ENCODE measurements at places on chromosomes 5 and 9.

GRCh38 chr5:110361471-110361870 is 365.0 kb downstream of the TMEM232 start:
- peak; percentile 78 for DNase-seq

GRCh38 chr5:172420235-172420939 is 33.9 kb downstream of the SH3PXD2B start:
- DNase-seq, result no peak

DNA sequence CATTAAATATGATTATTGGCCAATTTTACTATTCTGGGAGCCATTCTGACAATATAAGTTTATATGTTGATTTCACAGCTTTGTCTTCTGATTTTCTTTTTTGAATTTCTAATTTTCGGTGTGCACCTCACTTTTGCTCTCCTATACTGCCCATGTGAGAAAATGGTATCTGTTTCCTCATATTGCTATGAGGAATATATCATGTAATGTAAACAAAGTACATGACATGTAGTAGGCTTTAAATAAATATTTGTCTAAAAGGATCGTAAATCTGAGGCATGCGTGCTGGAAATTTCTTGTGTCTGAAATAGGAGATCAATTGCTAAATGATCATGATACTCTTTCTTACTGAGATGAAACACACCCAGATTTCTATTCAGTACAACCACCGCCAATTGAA is 119.9 kb downstream of the ZDHHC21 start:
- no peak for DNase-seq

- no peak for DNase-seq
Observed at GRCh38 chr5:16345454-16345853, 120.1 kb downstream of the ZNF622 start.

DNA sequence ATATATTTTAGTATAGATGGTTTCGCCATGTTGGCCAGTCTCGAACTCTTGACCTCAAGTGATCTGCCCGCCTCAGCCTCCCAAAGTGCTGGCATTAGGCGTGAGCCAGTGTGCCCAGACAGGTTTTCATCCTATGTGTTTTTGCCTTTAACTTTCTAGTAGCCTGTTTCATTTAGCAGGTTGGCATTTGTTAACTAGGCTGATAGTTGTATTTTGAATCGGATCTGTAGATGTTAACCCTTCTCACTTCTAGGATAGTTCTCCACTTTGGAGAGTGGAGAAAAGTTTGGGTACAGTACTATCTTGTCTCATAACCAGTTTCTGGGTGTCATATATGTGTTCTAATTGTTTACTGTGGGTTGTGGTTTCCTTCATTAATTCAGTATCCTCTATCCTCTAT is 7.3 kb upstream of the FGF18 start:
- no peak for DNase-seq

DNA sequence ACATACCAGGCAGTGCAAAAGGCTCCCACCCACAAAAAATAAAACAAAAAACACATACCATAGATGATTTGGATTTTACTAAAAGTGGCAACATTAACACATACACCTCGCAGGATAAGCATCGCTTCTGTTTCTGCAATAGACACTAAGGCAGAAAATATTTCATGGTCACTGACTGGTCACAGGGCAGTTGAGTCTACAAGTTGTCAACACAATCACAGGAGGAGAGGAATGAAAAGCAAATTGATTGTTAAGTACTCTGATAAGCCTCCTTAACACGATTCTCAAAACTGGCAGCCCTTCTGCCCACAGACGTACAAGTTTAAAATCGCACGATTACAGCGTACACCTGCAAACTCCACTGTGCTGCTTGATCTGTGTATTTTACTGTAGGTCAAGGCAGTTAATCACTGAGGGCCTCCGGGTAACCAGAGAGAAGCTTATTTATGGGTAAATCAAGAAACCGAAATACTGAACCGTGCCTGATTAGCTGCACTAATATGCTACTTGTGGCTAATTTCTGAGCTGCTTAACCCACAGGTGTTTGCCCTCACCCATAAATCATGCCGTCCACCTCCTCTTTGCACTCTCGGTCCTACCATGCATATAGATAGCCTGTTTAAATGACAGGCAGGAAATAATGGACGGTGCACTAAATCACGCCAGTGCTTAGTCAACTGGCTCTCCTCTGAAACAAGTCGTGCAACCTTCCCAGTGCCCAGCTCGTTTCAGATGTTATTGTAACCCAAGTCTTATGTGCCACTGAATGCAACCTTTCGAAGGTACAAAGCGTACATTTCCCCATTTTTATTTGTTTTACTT is 659.4 kb upstream of the ADAMTS16 start:
- peak; percentile 13 for DNase-seq

DNA sequence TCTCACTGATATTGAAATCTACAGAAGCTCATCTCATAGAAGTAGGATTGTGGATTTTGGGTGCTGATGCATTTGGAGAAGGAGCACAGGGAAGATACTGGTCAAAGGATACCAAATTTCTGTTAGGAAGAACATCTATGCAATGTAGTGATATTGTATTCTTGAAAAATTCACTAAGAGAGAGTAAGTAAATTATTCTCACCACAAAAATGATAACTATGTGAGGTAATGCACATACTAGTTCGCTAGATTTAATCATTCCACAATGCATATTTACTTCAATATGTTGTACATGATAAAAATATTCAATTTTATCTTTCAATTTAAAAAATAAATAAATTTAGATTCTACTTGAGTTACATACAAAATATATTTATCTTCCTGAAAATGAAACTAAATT is 2040.5 kb upstream of the C9orf72 start:
- no peak for DNase-seq

- DNase-seq, result peak; percentile 63
Observed at GRCh38 chr9:69122082-69122548, 52.0 kb upstream of the TJP2 start.

DNA sequence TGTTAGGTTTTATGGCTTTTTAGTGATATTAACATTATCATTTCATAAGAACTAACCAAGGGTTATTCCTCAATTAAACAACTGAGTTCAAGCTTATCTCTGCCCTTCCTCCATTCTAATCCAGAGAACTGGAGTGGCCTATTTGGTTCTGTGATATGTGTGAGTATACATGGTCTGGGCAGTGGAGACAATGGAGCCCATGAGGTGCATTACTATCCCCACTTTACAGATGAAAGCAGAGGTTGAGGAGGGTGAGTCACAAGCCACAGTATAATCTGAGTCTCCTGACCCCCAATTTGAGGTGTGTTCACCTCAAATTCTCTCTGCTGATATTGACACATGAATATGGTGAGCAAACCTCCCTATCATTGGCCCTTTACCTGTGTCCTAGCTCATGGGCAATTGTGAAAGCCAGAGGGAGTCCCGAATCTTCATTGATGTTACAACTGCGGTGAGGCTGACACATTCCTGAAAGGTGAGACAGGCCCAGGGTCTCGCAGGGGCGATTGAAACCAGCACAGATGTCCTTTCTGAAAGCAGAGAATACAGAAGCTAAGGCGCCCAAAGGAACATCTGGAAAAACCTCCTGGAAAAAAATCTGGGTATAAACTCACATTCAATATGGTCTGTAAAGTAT is 217.2 kb downstream of the TARS1 start:
- DNase-seq, result no peak

- DNase-seq, result no peak
Observed at GRCh38 chr5:173271419-173271818, 36.4 kb upstream of the NKX2-5 start.

DNA sequence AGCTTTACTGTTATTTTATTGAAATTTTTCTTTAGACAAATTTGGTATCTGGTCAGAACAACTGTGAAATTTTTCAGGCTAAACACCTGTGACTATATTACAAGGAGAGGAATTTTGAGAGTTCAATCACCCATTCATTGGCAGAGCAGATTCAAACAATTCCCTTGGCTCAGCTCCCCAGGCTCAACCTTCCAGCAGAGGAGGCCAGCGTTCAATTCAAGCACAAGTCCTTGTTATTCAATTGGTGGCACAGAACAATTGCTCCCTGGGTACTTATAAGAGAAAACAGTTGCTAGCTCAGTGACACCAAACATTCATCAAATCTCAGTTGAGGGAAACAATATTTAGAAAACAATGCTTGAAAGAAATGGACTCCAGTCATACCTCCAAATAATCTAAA is 83.3 kb downstream of the SUSD1 start:
- DNase-seq, result peak; percentile 67

GRCh38 chr5:57434227-57434640 is 48.4 kb downstream of the ACTBL2 start:
- DNase-seq, result no peak

- DNase-seq, result peak; percentile 48
Observed at GRCh38 chr5:59104400-59105127, 521.7 kb downstream of the RAB3C start.

All from brain (organoid and tissue), 16 donors.